Stomach (tissue), 19 donors: ENCODE measurements at places on chromosomes 11 and 22. TPM values are rescaled to one million over a fixed set of nuclear protein-coding genes. Genes with fewer than 3 reads are reported as not detected.

DNA sequence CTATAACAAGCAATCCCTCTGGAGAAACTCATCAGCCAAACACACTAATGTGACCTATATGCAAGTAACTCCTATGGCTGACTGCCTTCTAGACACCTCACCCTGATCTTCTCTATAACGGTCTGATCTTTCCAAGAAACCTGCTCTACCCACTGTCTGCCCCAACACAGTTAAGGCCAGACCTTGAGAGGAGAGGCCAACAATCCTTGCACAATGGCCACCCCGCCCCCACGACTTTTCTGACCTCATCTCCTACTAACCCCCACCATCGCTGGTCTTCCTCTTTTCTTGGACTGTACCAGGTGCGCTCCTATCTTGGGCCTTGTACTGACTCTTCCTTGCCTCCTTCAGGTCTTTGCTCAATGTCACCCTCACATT, 12.5 kb downstream of the HIRA start:
- no peak for DNase-seq

DNA sequence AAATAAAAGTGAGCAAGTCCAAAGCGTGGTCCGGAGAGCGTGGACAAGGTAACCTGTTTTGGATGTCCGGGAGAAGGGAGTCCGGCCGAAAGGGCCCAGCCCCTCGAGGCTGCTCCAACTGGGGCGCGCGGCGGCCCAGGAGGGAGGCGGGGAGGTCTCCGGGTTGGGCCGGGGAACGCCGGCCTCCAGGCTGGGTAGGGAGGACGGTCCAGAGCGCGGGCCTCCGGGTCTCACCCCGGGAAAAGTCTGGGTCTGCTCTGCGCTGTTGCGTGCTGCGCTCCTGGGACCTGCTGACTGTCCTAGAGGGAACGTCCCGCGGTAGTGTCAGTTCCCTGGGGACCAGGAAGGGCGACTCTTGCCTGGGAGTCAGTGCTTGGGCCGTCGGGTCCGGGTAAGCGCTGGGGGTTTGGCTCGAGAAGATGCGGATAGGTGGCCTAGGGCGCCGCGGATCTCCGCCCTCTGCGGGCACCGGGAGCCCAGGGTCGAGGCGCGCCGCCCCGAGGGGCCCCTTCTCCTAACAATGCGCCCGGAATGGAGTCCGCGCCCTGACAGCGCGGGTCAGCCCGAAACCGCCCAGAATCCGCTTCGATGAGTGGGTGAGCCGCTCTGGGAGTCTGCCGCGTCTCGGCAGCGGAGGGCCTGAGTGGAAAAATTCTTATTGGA, 988 bp upstream of the FLI1 start:
- no peak for DNase-seq

DNA sequence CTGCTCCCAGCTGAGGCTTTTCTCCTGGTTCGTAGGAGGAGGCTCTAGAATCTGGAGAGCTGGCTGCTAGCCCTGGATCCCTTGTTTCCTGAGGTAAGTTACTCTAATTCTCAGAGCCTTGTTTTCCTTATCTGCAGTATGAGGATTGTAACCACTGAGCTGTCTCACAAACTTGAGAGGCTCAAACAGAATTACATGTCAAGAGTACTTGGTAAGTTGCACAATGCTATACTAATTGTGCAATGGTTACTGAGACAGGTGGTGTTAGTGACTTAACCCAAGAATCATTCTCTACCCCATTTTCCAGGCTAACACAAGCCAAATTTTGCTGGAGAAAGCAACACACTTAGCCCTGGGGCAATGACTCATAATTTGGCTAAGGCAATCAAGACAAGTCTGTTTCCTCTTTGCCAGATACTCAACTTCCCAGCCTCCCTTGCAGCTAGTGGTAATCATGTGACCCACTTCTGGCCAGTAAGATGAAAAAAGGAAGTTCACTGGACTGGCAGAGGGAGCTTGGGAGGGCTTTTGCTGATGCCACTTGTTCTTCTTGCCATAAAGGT, 348.0 kb downstream of the TENM4 start:
- no peak for DNase-seq

DNA sequence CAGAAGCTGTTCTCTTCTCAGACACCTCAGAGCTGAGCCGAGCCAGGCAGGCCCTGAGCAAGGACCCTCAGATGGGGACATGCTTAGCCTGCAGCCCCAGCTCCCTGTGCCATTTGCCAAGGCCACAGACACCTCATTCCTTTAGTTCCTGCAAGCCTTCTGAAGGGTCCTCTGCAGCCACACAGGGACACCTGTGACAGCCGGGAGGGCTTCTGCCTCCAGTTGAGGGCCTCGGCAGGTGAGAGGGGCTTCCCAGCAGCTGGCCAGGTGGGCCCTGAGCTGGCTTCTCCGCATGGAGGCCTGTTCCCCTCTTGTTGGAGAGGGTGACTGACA, 18.2 kb downstream of the INCENP start:
- DNase-seq = no peak

- no peak for DNase-seq
Measured at GRCh38 chr11:42315846-42316245, 856.4 kb upstream of the LRRC4C start.

DNA sequence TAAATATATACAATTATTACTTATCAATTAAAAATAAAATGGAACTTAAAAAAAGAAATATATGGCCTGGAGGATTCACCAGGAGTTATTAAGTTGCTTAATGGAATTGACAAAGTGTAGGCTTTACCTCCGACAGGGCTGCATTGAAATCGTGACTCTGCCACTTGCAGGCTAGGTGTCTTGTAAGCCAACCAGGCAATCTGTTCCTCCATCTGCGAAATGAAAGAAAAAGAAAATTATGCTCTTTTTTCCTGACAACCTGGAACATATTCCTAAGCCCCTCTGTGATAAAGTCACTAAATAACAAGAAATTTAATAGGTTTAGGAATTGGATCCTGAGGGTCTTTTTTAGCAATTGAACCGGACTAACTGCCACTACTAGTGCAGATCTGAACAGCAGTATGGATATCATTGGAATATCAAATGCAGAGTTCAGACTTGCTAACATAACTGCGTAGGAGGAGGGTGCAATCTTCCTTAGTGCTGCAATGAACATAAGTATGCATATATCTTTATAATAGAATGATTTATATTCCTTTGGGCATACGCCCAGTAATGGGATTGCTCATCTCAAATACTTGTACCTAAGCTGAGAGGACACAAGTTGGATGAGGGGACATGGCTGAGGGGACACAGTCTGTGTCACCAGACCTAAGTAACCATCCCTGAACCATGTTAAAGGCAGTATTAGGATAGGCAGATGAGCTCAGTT, 42.5 kb upstream of the CEP126 start:
- DNase-seq = no peak

- no peak for DNase-seq
Measured at GRCh38 chr11:47918882-47919495, 61.4 kb upstream of the PTPRJ start.

Gene TREH
- not detected for total RNA-seq

Gene OR2D2
- not detected for total RNA-seq
